ENCODE measurements at places on chromosomes 16 and 17.

DNA sequence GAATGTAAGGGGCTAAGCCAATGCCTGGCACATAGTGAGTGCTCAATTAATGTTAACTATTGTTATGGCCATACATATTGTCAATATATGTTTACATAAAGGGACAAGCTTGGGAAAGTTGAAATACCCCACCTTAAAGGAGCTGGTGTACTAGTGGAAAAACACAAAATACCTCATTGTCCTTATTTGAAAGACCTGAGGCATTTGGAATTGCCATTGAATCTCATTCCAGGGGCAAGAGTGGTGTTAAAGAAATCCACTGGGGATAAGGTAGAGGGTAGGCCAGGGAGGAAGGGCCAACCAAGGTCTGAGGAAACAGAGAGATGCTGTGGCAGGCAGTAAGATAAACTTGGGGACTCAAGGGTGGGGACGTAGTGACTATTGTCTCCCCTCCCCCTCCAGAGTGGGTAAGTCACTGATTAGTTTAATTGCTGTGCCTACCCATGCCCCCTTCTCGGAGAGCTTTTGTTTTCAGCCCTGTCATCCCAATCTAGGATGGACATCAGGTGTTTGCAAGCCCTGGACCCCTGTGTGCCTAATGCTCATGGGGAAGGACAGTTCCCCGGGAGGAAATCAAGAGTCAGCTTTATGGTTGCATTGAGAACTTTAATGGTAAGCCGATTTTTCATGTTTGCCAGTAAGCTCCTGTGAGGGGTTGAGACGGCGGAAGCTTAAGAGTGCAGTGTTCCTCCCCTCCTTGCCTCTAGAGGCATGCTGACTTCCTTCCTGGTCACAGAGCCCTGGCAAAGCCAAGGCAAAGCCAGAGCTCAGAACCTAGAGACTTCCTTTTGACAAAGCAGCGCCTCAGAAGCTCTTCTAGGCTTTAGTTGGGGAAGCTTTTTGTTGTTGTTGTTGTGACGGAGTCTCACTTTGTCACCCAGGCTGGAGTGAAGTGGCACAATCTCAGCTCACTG lies 2.5 kb upstream of the HEATR9 start:
- no peak for DNase-seq

- peak; percentile 52 for DNase-seq
Observed at GRCh38 chr17:28570716-28571360, 486 bp downstream of the PIGS start.

DNA sequence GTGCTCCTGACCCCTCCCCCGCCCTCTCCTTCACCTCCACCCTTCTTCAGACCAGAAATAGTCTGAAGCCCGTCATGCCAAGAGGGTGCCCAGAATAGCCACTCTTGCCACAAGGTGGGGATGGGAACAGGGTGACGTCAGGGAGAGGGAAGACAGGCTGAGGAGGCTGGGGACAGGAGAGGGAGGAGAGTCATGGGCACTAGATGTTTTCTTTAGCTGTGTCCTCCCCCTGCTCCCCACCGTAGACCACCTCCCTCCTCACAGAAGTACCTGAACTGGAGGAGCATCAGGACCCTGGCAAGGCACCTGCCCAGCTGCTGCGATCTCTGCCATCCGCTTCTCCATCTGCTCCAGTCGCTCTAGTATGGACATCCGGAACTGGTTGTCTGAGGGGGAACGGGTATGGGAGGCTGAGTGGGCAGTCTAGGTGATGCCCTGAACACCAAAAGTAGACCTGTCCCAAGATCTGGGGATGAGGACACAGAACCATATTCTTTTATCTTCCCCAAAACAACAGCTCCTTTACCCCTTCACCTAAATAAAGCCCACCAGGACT lies 6.6 kb upstream of the SPAG7 start:
- no peak for DNase-seq

DNA sequence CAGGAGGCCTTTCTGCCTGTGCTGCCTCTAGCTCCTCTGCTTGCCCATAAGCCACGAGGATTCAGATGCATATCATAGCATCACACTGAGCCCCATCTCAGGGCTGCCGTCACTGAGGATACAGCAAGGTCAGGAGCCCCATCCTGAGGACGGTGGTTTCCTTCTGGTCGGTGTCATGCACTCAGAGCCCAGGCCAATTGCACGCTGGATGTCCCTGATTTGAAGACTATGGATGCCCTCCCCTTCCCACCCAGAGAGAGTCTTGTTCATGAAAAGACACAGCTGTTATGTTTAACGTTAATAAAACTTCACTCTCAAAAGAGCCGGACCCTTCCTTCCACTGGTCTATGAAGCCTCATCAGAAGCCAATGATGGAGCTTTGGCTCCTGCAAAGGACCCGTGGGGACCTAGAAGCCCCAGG lies 19.9 kb downstream of the COTL1 start:
- no peak for DNase-seq

DNA sequence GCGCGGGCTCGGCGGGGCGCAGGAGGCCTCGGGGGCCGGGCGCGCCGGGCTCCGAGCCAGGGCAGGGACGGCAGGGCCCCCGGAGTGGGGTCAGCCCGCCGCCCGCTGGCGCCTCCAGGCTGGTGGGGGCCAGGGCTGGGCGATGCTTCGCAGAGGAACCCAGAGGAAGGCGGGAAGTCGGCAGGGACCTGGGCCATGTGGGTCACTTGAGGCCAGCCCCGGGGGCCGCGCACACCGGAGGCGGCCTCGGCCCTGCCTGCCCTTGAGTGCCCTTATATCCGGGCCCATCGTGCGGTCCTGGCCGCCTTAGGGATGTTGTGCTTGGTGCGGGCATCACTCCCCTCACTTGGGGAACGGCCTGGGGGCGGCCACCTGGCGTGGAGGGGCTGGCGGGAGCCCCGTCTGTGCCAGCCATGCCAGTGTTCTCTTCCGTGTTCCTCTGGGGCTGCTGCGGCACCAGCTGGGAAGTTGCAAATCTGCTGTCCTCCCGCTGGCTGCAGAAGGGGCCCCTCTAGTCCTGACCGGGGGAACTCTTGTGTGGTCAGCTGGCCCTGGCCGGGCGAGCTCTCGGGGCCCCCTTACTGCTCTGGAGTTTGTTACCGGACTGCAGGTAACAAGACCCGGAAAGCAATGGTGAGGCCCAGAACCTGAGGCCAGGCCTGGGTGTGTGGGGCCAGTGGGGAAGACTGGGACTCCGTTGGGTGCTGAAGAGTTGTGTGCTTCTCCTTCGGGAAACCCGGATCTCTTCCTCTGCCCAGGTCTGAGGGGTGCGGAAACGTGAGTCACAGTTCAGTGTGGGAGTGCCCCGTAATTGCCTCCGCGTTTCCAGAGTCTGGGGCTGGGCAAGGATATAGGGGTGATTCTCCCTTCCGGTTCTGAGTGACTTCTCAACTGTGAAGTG lies 849 bp downstream of the CAPN15 start:
- DNase-seq, result no peak

- DNase-seq, result no peak
Observed at GRCh38 chr17:65005858-65006257, 50.7 kb downstream of the GNA13 start.

DNA sequence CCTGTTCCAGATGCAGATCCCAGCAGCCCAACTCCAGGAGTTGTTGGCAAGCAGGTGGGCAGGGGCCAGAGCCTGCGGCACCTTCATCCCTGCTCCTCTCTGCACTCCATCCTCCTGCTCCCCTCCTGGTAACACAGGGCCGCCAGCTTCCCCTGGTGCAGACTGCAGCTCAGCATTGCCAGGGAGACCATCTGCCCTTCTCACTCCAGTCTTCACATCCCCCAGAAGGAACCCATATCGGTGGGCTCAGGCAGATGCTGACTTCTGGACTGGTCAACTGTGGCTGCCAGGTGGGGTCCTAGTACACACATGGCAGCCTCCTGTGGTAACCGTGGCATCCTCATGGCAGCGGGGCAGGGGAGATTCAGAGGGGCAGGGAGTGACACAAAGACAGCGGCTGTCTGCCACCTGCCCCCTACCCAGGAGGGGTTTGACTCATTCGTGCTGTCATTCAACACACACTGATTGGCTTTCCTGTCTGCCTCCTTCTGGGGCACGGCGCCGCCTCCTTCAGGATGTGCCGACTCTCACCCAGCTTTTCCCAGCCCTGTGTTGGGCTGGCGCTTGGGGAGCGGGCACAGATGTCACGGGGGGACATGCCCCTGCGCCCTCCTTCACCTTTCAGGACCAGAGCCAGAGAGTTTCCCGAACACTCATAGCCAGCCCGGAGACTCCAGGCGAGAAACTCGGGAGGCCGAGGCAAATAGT lies 120.9 kb downstream of the CMIP start:
- DNase-seq, result no peak

DNA sequence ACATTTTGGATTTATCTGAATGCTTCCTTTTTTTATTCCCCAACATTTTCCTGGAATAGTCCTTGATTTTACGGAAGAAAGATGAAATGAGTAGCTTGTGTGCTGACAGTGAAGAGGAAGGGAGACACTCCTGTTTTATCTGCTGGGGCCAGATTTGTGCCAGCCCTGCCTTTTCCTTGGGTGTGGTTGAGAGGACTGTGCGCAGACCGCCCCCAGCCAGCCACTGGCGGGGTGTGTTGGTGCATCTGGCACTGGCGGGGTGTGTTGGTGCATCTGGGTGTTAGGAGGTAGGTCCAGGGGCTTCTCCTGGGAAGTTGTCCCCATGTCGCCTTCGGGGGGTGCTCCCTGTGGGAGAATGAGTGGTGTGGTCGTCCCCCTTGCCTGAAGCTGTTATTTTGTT lies 39.5 kb downstream of the RAP1GAP2 start:
- DNase-seq, result no peak

DNA sequence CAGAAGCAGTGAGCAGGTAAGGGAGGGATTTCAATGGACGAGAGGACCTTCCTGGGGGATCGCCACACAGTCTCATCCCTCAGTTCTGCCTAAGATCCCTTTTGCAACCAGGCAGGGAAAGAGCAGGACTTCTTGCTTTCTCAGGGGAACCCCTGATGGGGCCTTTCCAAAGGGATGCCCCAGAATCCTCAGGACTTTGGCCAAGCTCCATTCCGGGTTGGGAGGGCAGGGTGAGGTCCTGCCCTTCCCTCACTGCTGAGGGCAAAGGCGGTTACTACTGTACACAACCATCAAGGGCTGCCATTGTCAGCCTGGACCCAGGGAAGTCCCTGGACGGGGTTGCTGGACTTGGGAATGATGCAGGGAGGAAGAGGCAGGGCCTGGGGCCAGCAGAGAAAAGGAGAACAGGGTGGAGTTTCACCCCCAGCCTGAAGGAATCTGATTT lies 9.7 kb downstream of the PRR29 start:
- DNase-seq, result no peak

- DNase-seq, result no peak
Observed at GRCh38 chr16:60073376-60073775, 1339.3 kb upstream of the GOT2 start.

- DNase-seq, result no peak
Observed at GRCh38 chr16:10965440-10966061, 21.2 kb downstream of the CLEC16A start.

GRCh38 chr16:17260276-17260849 lies 210.4 kb downstream of the XYLT1 start:
- no peak for DNase-seq

DNA sequence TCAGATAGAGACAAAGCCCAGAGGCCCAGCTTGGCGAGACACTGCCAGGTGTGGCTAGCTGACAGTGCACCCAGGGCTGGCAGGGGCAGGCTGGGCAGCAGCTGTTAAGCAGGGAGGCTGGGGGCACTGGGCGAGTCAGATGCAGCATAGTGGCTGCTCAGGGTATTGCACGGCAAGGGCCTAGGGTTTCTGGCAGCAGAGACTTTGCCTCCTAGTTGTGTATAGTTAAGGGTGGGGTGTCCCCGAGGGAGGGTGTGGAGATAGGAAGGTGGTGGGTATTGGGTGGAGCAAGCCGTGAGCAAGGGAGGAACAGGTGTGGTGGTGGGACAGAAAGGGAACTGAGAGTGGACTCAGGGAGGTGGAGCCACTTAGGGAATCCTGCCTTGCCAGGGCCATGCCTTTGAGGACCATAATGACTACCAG lies 66.0 kb downstream of the SMPD3 start:
- no peak for DNase-seq

GRCh38 chr17:40618754-40619625 lies 28.6 kb downstream of the SMARCE1 start:
- DNase-seq, result no peak

DNA sequence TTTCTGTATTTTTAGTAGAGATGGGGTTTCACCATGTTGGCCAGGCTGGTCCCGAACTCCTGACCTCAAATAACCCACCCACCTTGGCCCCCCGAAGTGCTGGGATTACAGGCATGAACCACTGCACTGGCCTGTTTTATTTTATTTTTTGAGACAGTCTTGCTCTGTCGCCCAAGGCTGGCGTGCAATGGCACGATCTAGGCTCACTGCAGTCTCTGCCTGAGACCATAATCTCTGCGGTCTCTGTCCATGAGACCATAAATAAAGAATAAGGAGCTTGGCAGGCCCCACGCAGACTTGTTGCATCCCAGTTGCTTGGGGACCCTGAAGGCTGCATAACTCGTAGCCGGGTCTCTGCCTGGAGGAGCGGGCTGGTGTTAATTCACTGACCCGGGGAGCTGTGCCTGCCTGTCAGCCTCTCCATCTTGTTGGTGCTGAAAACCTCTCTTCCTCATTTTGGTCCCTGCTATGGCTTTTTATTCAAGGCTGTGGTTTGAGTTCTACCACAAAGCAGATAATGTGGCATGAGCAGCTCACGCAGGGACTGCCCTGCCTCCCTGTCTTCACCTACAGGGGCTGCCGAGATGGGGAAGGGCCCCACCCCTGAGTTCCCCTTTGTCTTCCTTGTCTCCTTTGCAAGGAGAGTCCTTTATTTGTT lies 82.1 kb downstream of the MSI2 start:
- no peak for DNase-seq

GRCh38 chr17:76296186-76296585 lies 11.9 kb downstream of the QRICH2 start:
- no peak for DNase-seq

DNA sequence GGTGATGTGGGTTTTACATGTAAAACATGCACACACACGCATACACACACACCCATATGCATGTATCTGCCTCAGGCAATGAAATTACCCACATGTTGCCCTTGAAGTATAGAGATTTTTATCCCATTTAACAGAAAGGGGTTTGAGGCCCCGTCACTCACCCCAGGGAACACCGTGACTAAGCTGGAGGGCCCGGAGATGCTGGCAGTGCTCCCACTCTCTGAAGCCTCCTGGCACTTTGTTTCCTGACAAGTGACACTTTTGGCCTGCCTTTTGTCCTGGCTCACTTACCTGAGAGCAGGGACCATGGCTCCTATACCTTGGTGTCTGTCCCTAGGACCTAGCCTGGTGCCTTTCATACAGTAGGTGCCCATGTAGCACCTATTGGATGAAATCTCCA lies 50.0 kb upstream of the TNRC6C start:
- no peak for DNase-seq

DNA sequence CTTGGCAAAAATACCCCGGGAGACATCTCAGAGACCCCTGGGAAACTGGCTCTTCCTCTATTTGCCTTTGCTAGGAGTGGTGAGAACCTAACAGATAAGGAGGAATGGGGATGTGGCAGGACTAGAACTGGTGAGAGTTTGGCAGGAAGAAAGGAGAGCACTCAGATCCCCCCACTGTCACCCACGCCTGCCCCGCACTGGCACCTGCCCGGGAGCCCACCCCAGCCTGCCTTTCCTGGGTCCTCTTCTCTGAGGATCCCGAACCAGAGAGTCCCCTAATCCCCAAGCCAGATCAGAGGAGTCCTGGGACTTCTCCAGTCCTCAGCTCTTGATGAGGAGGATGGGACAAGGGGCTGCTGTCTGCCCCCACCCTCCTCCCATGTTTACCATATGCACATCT lies 3.7 kb downstream of the KCNH6 start:
- DNase-seq, result no peak

All from T-helper 1 cell (primary cell).